ENCODE measurements at places on chromosomes 2 and 18.

GRCh38 chr18:12838178-12838634 lies 45.8 kb downstream of the PTPN2 start:
- peak overlapping the region; percentile 54 for H3K27ac ChIP-seq
- H3K4me3 ChIP-seq = no peak overlapping the region
- peak; percentile 83 for DNase-seq
- peaks cover 12% of the 10 kb centered on the region for H3K36me3 ChIP-seq
- peaks cover 7% of the 10 kb centered on the region for H3K4me1 ChIP-seq
- no peaks in the 10 kb centered on the region for H3K27me3 ChIP-seq

DNA sequence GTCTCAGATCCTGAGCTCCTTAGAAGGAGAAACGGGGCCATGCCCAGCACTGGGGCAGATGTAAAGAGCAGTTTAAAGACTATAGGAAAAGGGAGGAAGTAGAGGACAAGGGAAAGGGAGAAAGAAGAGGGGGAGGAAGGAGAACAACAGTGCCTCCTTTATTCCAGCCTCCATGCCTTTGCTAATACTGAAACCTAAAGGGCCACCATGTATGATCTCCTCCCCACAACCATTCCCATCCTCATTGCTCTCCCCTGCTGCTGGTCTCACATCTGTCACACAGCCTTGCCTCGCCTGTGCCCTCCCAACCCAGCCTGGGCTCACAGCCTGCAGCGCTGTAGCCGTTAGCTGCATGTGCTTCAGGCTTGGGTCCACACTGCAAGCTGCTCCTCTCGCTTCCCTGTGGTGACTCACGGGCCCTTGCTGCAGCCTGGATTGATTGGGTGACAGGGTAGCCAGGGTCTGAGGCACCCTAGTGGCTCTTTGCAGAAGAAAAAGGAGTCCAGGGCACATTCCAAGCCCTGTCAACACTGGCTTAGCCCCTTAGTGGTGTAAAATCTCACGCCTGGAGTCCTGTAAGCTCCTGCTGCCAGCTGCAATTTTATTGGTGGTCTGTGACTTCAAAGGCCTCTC lies 281.9 kb downstream of the SRBD1 start:
- no peak overlapping the region for H3K27ac ChIP-seq
- H3K4me1 ChIP-seq = no peaks in the 10 kb centered on the region
- H3K4me3 ChIP-seq = no peak overlapping the region
- H3K27me3 ChIP-seq = no peaks in the 10 kb centered on the region

DNA sequence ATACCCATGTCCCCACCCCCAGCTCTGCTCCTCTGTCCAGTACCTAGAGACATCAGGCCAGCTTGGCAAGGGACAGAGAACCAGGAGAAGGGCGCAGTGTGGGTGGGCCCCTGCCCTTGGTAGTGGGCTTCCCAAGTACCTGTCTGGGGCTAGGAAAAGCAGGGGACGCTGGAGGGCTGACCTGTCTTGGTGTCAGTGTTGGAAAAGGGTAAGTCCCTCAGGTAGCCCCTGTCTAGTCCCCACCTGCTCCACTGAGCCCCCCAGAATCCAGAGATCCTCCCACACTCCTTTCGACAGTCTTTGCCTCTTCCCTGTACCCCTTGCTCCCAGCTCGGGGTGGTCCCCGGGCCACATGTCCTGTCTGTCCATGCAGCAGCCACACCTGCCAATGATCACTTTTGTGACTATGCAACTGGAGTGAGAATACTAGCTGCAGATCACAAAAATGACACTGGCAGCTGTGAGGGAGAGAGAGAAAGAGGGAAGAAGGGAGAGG lies 14.6 kb downstream of the DNAJB2 start:
- no peak for DNase-seq
- H3K4me1 ChIP-seq = peaks cover 5% of the 10 kb centered on the region
- peak overlapping the region; percentile 67 for H3K4me3 ChIP-seq

DNA sequence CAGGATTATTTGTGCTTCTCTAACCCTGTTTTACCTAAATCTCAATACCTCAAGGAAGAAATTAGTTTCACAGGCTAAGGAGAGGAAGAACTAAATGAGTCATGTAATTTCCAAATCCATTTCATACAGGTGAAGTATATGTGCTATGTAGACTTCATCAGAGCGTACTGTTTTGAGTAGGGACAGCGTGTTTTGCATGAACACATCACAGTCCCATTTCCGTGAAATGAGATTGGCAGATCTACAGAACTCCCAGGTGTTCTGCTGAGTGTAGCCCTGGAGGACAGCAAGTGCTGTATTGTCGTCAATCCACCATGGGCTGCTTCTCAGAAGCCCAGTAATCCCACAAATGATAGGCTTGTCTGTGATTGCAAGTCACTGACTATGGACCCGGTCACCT lies 97.7 kb downstream of the XRCC5 start:
- no peak for DNase-seq
- H3K27me3 ChIP-seq = no peaks in the 10 kb centered on the region
- no peak overlapping the region for H3K27ac ChIP-seq
- H3K4me1 ChIP-seq = no peaks in the 10 kb centered on the region
- H3K4me3 ChIP-seq = no peak overlapping the region

DNA sequence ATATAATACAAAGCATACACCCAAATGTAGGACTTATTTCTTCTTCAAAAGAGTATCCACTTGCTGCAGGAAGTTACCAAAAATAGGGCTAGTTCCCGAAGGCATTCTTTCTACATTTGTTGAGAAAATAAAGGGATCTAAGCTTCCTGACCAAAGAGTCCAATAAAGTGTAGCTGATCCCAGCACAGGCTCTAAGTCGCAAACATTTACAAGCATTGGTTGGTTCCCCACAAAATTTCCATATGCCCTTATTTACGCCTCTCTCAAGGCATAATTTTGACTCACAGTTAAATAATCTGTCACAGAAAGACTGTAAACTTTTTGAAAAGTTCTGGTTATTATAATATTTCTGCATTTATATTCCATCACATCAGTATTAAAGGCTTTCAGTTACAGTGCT lies 1520.1 kb upstream of the ZEB2 start:
- no peak overlapping the region for H3K27ac ChIP-seq
- H3K4me3 ChIP-seq = no peak overlapping the region
- no peaks in the 10 kb centered on the region for H3K27me3 ChIP-seq
- DNase-seq = no peak
- no peaks in the 10 kb centered on the region for H3K36me3 ChIP-seq

DNA sequence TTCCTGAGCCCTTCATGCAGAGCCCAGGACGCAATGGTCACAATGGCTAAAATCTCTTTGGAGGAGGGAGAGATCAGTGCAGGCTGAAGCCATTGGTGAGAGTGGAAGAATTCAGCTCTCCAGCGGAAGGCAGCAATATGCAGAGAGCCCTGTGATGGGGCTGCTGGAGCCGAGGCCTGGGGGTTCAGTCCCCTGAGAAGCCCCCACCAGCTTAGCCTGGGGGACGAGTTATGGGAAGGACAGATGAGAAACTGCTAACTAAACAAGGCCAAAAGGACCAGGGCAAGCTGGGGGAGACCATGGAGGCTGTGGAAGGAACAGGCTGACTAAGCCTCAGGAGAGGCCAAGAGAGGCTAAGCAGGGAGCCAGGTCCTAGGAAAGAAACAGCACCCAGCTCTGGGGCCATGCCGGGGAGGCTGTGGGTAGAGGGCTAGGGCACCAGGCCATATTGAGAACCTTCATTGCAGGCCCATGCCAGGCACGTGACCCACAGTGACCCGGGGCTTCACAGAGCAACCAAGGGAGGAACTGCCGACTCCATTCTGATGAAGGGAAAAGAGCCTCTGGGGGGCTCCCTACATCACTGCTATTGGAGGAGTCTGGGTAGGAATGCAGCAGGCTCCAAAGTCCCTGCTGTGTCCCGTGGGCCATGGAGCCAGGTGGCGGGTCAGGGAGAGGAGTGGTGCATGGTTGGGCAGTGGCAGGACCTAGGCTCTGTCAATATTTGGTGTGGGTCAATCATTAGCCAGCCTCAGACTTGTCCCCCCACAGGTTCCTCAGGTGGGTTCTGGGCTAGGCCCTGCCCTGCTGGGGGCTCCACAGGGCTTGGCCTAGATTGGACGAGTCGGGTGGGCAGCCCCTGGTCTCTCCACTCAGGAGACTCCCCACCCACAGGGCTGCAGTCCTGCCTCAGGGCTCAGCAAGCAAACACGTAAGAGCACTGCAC lies 19.8 kb downstream of the PROC start:
- no peak for DNase-seq
- no peaks in the 10 kb centered on the region for H3K27me3 ChIP-seq
- H3K4me1 ChIP-seq = no peaks in the 10 kb centered on the region
- no peak overlapping the region for H3K27ac ChIP-seq
- H3K36me3 ChIP-seq = no peaks in the 10 kb centered on the region

GRCh38 chr2:17646838-17647701 lies 106.5 kb downstream of the SMC6 start:
- DNase-seq = no peak
- H3K27me3 ChIP-seq = no peaks in the 10 kb centered on the region
- H3K4me1 ChIP-seq = no peaks in the 10 kb centered on the region
- no peak overlapping the region for H3K4me3 ChIP-seq
- no peak overlapping the region for H3K27ac ChIP-seq

DNA sequence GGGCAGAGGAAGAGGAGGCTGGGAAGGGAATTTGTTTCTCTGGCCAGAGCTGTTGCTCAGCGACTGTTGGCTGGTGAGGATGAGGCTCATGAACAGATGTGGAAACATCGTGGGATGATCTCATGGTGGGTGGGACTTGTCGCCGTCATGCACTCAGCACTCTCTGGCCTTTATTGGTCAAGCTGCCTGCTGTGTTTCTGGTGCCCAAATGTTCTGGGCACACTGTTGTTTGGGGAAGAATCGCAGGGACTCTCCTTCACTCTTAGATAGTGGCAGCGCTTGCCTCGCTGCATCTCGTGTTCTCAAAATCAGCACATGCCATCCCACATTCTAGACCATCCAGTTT lies 145.6 kb downstream of the AGAP1 start:
- H3K4me3 ChIP-seq = peak overlapping the region; percentile 21
- H3K27ac ChIP-seq = peak overlapping the region; percentile 64
- no peaks in the 10 kb centered on the region for H3K27me3 ChIP-seq
- H3K36me3 ChIP-seq = no peaks in the 10 kb centered on the region

- no peaks in the 10 kb centered on the region for H3K27me3 ChIP-seq
- DNase-seq = no peak
- H3K4me1 ChIP-seq = no peaks in the 10 kb centered on the region
- no peaks in the 10 kb centered on the region for H3K36me3 ChIP-seq
- no peak overlapping the region for H3K4me3 ChIP-seq
Observed at GRCh38 chr2:128361376-128362131, 42.9 kb upstream of the HS6ST1 start.

DNA sequence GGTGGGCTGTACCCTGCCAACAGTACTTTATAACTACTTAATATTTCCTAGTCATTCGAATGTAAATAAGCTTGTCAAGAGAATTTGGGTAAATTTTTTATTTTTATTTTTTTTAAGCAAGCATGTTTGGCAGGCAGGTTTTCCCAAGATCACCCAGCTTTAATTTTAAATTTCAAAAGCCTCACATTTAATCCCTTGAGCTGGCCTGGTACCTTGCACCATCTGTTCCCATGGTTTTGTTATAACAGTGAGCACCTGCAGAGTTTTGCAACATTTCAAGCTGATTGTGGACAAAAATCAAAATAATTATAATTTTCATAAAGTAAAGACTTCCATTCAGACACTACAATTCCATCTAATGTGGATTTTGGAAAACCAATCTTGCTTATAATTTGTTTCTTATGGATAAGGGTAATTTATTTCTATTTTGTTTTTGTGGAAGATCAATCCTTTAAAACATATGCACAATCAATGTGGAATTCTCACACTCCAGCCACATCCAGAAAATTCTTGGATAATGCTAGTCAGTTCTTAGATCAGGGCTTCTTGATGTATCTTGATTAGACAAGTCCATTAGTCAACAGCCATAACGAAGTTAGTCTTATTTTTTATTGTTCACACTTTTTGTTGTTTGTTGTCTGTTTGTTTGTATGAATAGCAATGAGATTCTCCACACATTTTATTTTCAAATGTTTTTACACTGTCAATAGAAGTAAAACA lies 689.3 kb downstream of the NR4A2 start:
- no peaks in the 10 kb centered on the region for H3K27me3 ChIP-seq
- H3K4me1 ChIP-seq = no peaks in the 10 kb centered on the region
- DNase-seq = no peak
- no peak overlapping the region for H3K4me3 ChIP-seq

GRCh38 chr2:223100061-223100511 lies 48.1 kb downstream of the KCNE4 start:
- no peak for DNase-seq
- H3K36me3 ChIP-seq = no peaks in the 10 kb centered on the region
- H3K27ac ChIP-seq = no peak overlapping the region
- H3K4me3 ChIP-seq = no peak overlapping the region
- H3K27me3 ChIP-seq = no peaks in the 10 kb centered on the region
- no peaks in the 10 kb centered on the region for H3K4me1 ChIP-seq

DNA sequence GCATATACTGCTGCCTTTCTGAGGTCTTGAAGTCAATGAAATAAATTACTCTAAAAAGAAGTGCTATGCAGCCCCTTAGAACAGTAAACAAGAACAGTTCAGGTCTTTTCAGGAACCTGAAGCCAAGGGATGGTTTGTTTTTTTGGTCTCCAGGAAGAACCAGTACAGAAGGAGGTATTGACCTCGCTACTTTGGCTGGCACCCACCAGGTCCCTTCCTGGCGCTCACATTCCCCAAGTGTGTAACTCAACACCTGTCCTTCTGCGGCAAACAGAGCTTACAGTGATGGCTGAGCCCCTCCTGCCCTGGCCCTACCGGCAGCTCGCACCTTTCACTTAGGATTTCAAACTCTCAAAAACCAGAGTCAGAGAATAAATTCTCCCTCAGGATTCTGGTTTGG lies 51.9 kb downstream of the SETBP1 start:
- no peak overlapping the region for H3K4me3 ChIP-seq
- H3K27ac ChIP-seq = no peak overlapping the region
- H3K27me3 ChIP-seq = no peaks in the 10 kb centered on the region
- H3K4me1 ChIP-seq = peaks cover 4% of the 10 kb centered on the region
- H3K36me3 ChIP-seq = no peaks in the 10 kb centered on the region
